Stimulated activated CD4-positive, alpha-beta T cell treated with anti-CD3 and anti-CD28 coated beads, Interleukin-15, amount 100 ng/mL, for 1 hour (primary cell): ENCODE measurements at places on chromosomes 6 and 20.

- DNase-seq = no peak
Measured at GRCh38 chr6:144327081-144327480, 41.9 kb downstream of the UTRN start.

- no peak for DNase-seq
Measured at GRCh38 chr20:21826976-21827375, 121.5 kb downstream of the PAX1 start.

GRCh38 chr6:72561629-72562028, 60.2 kb upstream of the KCNQ5 start:
- no peak for DNase-seq

- no peak for DNase-seq
Measured at GRCh38 chr6:55014321-55015088, 159.8 kb upstream of the HCRTR2 start.
